ENCODE measurements at places on chromosomes 13 and 19.

DNA sequence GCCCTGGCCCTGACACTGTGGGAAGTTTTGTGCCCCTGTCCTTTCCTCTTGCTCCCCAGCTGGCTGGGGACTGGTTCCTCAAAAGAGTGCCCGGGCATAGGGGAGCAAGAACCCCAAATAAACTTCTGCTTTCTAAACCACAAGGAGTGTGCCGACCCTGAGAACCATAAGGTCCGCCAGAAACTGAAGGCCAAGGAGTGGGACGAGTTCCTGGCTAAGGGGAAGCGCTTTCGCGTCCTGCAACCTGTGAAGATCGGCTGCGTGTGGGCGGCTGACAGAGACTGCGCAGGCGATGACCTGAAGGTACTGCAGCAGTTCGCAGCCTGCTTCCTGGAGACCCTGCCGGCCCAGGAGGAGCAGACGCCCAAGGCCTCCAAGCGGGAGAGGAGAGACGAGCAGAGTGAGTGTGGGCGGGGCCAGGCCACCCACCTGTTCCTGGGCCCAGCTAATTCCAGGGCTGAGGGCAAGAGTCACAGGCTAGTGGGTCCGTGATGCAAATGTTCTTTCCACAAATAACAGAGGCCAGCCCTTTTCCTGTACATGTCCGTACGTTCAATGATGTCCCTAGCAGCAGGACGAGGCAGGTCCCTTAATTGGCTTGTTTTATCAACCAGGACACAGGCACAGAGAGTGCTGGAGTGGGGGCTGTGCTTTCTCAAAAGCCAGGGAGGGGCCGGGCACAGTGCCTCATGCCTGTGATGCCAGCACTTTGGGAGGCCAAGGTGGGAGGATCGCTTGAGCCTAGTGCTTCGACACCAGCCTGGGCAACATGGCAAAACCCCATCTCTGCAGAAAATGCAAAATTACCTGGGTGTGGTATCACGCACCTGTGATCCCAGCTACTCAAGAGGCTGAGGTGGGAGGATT is 25.6 kb downstream of the UBXN6 start:
- DNase-seq = no peak

GRCh38 chr19:5200844-5201243 is 139.8 kb downstream of the PTPRS start:
- DNase-seq = no peak

DNA sequence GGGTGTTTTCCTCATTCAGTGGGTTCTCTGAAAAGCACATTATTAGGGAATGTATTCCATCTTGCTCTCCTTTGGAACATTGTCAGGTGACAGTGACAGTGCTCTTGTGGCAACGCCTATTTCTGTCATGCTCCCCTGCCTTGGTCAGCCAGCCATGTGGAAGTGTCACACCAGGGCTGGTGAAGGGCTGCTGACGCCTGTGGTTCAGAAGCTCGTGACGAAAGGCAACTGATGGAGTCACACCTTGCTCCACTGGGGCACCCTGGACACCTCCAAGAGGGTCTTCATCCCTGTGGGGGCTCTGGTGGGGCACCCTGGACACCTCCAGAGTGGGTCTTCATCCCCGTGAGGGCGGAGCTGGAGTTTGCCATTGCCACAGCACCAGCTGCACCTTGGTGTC is 68.9 kb upstream of the GPR183 start:
- DNase-seq = no peak

DNA sequence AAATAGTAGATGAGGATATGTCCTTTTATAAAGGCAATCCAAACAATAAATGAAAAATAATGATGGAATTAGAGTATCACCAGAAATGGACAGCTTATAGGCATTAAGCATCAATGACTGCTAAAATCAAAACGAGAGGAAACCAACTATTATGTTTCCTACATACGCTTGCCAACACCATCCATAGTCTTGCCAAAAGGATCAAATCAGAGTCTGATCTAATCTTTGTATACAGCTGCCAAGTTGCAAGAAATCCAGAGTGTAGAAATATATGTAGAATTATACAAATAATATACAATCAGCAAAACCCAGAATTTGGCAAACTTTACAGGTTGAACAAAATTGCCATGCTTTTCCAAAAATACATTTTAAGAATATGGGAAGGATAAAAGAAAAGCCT is 1661.6 kb downstream of the SLITRK1 start:
- DNase-seq = no peak

- DNase-seq = peak; percentile 83
Observed at GRCh38 chr13:50125554-50126262, 110.5 kb downstream of the KCNRG start.
